ENCODE measurements at places on chromosomes 3 and 15. TPM values are rescaled to one million over a fixed set of nuclear protein-coding genes. Genes with fewer than 3 reads are reported as not detected.

SLC28A2 gene
- total RNA-seq, result not detected

MASP1 gene
- 21.1 TPM for total RNA-seq

FAM240A gene
- total RNA-seq, result not detected

AP3S2 gene
- 31.5 TPM for total RNA-seq

LRRN1 gene
- total RNA-seq, result 0.65 TPM

All from posterior vena cava (tissue), 2 donors.